Breast epithelium (tissue), 4 donors: ENCODE measurements at places on chromosomes 11 and 22. TPM values are rescaled to one million over a fixed set of nuclear protein-coding genes. Genes with fewer than 3 reads are reported as not detected.

RBMXL2 gene
- total RNA-seq, result not detected

- DNase-seq, result no peak
Measured at GRCh38 chr11:69702769-69703452, 911 bp downstream of the FGF19 start.

- no peak for DNase-seq
Measured at GRCh38 chr11:87036756-87037449, 831 bp upstream of the TMEM135 start.

GRCh38 chr22:49825436-49825835, 2.2 kb downstream of the BRD1 start:
- no peak for DNase-seq

- no peak for DNase-seq
Measured at GRCh38 chr11:14111496-14111895, 149.0 kb downstream of the SPON1 start.

GRCh38 chr22:50698546-50698945, 25.9 kb downstream of the SHANK3 start:
- DNase-seq, result no peak
